ENCODE measurements at places on chromosomes 6 and 20.

GRCh38 chr20:8344631-8345030, 212.6 kb downstream of the PLCB1 start:
- DNase-seq, result no peak

DNA sequence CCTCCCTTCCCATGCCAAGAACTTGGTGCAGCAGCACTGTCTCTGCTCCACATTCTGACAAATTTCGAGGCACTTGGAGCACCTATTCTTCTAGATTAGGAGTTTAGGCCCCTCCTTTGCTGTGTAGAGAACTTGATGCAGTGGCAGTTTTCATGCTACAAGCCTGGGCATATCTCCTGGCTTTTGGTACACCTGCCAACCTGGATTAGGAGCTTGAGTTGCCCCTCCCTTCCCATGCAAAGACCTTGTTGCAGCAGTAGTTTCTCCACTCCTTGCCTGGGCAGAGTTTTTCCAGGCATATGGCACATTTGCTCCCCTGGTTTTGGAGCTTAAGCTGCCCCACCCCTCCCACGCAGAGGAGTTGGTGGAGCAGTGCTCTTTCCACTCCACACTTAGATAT, 956.1 kb downstream of the EYS start:
- no peak for DNase-seq

DNA sequence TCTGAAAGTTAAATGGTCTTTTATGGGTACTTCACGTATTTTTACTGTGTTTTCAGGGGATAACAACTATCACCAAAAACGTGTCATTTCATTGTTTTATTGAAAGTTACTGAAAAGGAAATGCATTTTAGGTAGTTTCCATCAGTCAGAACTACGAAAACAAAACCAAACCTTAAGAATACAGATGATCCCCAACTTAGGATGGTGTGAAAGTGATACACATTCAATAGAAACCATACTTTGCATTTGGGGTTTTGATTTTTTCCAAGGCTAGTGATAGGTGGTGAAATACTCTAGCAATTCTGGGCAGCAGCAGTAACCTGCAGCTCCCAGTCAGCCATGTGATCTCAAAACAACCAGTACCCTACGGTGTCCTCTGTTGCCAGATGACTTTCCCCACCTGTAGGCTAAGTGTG, 25.9 kb upstream of the EFHC1 start:
- DNase-seq, result no peak

DNA sequence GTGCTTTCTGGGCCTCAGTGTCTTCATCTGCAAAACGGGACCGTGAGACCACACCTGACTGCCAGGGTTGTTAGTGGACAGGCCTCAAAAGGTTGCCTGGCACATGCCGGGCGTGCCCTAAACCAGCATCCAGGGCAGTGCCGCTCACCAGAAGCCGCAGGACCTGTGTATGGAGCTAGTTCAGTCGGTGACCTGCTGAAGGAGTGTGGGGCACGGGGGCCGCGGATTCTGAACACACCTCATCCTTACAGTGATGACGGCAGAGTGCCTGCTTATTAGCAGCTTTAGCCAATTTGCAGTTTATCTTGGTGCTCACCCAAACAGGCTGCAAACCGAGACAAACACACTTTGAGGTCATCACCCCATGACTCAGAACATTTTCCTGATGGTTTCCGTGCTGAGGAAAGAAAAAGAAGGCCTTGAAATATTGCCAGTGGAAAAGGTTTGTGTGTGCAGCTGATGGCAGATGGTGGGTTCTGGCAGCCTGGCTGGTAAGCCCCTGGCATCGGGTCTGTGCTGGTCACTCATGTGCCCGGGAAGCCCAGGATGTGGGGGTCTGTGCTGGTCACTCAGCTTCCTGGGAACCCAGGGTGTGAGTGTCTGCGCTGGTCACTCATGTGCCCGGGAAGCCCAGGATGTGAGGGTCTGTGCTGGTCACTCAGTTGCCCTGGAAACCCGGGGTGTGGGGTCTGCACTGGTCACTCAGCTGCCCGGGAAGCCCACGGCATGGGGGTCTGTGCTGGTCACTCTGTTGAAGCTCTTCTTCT, 153.8 kb downstream of the ERMARD start:
- DNase-seq, result no peak

- no peak for DNase-seq
Observed at GRCh38 chr6:31070711-31071197, 41.6 kb downstream of the C6orf15 start.

- DNase-seq, result no peak
Observed at GRCh38 chr20:58579819-58580473, 64.7 kb upstream of the APCDD1L start.

GRCh38 chr6:17640477-17640917, 40.4 kb downstream of the FAM8A1 start:
- DNase-seq, result no peak

- DNase-seq, result no peak
Observed at GRCh38 chr6:136582711-136583471, 32.7 kb upstream of the MAP7 start.
